ENCODE measurements at places on chromosomes 11 and 22.

GRCh38 chr11:112292785-112293407, 32.2 kb upstream of the PLET1 start:
- DNase-seq, result peak; percentile 90

GRCh38 chr11:130129922-130130321, 29.7 kb upstream of the ST14 start:
- no peak for DNase-seq

- DNase-seq, result peak; percentile 50
These were observed 43.2 kb upstream of the ETS1 start for GRCh38 chr11:128630367-128631230.

DNA sequence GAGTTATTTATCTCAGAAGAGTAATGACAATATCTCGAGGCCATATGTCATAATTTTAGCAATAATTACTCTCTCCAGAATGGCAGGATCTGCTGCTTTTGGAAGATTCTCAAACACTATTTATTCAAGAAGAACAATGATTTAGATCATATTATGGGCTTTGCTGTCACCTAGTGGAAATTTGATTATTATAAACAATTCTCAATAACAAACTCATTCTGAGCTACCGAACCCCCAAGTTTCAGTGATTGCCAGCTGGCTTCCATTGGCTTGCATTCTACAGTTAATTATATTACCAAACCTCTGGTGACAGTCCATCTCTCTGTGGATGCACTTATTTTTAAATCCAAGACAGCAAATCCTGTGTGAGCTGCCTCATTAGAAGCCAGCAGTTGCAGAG, 27.9 kb upstream of the SLC36A4 start:
- no peak for DNase-seq

- no peak for DNase-seq
These were observed 179.6 kb upstream of the PDGFD start for GRCh38 chr11:104343578-104343977.

DNA sequence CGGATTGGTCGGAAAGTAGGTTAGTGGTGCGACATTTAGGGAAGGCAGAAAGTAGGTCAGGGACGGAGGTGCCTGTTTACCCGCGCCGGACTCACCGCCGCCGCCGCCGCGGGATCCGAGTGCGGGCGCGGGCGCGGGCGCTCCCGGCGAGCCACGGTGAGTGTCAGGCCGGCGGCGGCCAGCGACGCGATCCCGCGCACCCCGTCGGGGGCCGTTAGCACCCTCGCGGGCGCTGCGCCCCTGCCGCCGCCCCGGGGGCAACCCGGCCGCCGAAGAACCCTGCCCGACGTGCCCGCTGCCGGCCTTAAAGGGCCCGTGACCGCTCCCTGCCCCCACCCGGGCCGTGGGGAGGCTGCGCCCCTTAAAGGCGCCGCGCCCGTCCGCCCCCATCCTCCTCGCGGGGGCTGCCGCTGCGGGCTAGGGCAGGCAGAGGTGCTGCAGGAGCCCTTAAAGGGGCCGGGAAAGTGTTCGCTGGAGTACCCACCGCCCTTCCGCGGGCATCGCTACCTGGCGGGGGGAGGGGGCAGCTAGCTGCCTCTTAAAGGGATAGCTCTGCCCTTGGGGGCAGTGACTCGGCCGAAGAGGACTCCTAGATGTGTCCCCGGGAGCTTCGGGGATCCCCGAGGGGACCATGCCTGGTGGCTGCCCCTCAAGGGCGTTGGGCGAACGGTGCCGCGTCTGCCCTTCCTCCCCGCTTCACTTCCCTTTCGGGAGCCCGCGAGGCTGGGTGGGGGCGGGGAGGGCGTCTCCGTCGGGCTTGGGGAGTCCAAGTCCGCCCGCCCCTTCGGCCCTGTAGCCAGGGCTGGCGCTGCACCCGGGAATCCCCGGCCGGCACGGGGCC, at the start of gene BMAL1:
TSS of gene BMAL1 (plus strand) at position 23 of the 841 bp plus-strand sequence. CDS start 76,519 bp downstream, outside the sequence.
- DNase-seq, result no peak

- DNase-seq, result no peak
These were observed 186.7 kb upstream of the SYT13 start for GRCh38 chr11:45472716-45473317.

DNA sequence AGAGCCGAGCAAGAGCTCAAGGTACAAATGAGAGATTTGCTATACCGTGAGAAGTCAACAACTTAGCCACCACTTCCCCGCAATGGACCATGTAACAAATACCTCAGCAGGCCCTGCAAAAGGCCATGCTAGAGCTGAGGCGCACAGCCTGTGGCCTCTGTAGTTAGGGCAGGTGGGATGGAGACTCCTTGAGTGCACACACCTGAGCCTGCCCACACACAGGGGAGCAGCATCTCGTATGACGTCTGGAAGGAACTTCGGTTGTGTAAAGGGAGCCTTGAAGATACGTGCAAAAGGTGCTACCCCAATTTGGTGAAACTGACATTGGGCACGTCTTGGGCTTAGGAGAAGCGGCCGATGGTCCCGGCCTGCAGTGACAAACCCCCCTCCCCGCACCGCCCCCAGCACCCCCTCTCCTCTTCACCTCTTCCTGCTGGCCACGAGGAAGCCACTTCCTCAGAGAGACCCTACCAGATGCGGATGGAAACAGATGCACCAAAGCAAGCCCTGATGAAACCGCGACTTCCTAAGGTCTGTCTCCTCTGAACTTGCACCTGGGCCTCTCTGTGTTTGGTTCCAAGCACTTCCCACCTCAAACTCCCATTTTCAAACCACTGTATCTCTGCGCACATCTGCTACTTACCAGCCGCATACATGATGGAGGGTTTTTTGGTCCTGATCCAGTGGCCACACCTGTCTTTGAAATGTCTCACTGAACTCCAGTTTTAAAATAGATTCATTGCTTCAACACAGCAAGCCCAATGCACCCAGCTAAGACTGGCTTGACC, 10.6 kb downstream of the CDPF1 start:
- DNase-seq, result peak; percentile 80

DNA sequence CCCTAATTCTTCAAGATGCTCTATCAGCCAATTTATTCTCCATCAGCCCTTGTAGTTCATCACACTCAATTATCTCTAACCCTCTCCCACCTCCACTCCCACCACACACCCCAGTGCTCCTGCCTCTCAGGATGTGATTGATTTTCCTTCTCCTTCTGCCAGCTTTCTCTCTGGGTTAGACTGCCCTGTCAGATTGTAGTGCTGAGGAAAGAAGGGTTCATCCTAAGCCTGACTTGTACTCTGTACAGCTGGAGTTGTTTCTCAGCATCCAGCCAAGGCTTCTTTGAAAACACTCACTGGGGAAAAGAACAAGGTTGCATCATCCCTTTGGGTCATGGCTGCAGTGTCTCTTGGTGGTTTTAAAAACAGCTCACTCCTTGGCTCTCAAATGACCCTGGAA, 61.2 kb downstream of the CECR2 start:
- no peak for DNase-seq

DNA sequence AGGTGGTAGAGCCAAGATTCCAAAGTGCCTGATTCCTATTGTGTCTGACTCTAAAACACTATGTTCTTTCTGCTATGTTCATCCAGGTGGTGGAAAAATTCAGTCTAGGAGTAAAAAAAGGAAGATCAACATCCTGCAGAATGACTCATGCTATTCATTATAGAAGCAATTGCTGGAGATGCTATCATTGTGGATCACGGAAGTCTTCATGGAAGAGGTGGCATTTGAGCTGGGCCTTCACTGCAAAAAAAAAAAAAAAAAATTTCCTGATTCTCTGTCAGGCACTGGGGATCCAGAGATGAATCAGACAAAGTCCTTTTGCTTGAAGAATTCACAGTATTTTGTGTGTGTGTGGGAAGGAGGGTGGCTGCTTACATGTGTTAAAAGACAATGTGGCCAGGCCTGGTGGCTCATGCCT, 1.4 kb upstream of the UVRAG start:
- no peak for DNase-seq

Data from hematopoietic multipotent progenitor cell treated with erythropoietin and hydrocortisone succinate and interleukin-3 and kit ligand, for 15 days (in vitro differentiated cells).